Amygdala (tissue), 56 donors: ENCODE measurements at places on chromosomes 2 and 18.

- no peak for DNase-seq
Observed at GRCh38 chr2:119871725-119872124, 112.0 kb downstream of the PTPN4 start.

GRCh38 chr2:162116352-162116751 is 35.7 kb downstream of the GCG start:
- DNase-seq: no peak

DNA sequence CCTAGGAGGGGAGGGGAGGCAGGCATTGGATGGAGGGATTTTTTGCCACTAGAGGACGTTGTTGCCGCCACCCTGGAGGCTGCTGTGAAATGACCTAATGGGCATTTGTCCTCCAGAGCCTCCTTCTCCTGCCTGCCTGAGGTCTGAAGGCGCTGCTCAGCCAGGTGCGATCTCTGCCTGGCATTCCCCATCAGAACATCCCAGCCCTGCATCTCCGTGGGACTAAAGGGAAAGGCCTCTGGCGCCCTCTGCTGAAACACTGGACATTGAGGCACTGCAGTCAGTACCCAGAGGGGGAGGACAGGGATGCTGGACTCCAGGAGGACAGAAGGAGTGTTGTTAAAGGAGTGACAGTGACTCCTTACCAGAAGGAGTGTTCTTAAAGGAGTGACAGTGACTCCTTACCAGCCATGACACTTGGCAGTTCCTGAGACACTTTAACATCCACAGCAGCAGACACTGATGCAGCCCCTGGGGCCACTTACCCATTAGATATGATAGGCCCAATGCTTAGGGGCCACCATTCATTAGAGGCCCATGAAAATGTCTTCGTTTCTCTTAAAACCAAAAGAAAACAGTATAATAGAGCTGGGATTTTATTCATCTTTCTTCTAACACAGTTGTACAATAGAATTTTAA is 17.0 kb downstream of the THNSL2 start:
- DNase-seq: peak; percentile 29

DNA sequence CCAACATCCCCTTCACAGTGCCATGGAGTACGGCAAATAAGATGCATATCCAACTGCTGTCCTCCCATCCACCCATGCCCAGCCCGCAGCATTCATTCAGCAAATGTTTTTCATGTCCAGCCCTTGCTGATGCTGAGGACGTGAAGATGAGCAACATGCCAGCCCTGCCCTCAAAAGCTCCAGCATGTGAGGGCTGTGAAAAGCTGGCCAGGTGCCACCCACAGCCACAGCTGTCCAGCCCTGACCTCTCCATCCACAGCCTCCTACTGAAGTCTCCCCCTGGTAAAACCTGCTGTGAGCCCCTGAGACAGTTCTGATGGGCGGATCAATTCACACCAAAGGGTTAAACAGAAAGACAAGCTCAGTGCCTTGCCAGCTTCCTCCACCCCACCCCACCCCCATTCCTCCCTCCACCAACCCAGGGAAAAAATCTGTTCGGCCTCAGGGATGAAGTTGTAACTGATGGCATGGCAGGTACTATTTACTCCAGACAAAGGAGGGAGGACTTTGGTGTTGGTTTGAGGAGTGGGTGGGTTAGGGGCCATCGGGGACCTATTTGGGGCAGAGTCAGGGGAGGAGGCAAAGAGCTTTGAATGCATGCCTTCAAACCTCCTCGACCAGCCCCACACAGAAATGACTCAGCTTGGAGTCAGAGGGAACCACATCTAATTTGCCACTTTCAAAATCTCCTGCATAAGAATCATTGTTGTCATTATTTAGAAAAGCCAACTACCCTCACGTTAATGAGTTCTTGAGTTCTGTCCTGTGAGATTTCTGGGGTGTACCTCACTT is 4.3 kb downstream of the ZBTB7C start:
- DNase-seq: no peak

- DNase-seq: peak; percentile 37
Observed at GRCh38 chr2:109285244-109285651, 156.2 kb downstream of the SH3RF3 start.

- DNase-seq: no peak
Observed at GRCh38 chr2:240796543-240797499, 23.2 kb downstream of the KIF1A start.

DNA sequence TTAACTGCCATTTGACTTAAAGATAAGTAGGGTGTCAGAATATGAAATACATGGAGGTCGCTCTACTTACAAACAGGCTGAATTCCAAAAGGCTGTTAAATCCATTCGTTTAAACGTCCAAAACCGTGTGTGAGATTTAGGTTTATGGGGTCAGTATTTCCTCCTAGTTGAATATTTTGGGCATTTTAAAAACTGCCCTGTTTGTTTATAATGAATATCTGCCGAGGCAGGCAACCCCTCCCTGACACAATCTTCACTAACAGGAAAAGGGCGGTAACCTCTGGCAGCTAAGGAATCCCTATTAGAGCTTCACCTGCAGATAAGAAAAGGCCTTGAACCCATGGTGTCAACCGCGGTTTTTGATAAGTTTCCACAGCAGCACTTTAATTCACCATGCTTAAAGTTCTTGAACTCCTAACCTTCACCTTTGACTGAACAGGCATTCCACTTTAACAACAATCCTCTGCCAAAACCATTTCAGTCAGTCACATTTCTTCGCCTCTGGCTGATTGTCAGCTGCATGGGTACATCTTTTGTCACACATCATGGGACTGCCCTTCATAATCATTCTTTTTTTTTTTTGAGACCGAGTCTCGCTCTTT is 17.8 kb downstream of the TRAK2 start:
- DNase-seq: no peak

DNA sequence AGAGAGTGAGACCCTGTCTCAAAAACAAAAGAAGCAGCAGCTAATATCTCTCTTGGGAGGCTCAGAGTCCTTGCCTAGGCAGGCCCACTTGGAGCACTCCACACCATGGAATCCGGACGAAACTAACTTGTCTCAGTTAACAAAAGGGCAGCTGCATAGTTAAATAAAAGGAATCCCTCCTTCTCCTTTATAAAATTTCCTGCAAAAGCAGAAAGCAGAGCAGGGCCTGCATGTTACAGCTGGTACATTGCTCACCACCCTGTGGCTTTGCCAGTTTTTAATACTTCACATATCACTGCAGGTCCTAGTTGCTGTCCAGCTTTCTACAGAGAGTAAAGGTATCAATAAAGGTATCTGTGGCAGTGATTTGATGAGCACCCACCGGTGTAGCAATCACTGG is 93.6 kb downstream of the ASAP2 start:
- no peak for DNase-seq

- DNase-seq: no peak
Observed at GRCh38 chr2:70603066-70603465, 49.4 kb upstream of the TGFA start.

DNA sequence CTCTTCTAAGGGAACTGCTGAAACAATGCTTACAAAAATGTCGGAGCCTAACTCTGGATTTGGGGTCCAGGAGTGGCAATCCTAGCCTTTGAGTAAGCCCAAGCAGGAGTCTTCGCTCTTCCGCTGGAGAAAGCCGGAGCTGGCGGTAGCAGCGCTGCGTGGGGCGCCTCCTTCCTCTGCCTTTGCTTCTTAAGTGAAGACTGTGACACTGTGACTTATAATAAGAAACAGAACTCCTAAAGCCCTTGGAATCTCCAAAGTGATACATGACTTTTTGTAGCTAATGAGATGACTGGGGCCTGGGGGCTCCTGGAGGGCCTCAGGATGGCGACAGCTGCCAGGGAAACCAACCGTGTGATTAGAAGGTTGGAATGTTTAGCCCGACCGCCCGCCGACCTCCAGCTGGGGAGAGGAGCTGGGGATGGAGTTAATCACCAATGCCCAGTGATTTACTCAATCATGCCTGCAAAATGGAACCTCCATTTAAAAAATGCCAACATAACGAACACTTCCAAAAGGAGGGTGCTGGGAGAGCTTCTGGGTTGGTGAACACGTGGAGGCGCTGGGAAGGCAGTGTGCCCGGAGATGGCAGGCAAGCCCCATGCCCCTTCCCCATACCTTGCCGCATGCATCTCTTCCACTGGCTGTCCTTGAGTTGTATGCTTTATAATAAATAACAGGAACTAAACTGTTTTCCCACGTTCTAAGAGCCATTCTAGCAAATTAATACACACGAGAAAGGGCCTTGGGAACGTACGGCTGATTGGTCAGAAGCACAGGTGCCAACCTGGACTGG is 29.0 kb upstream of the MAL start:
- DNase-seq: no peak

DNA sequence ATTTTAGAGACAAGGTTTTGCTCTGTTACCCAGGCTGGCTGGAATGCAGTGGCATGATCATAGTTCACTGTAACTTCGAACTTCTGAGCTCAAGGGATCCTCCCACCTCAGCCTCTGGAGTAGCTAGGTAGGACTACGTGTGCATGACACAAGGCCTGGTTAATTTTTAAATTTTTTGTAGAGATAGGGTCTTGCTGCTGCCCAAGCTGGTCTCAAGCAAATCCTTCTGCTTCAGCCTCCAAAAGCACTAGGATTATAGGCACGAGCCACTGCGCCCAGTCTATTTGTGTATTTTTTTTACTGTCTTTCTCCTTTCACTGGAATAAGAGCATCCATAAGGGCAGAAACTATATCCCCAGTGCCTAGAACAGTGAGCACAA is 89.3 kb downstream of the PLEKHM3 start:
- DNase-seq: no peak

GRCh38 chr18:2902327-2902726 is 55.5 kb downstream of the EMILIN2 start:
- no peak for DNase-seq

- DNase-seq: no peak
Observed at GRCh38 chr18:24630346-24630880, 170.0 kb downstream of the HRH4 start.

DNA sequence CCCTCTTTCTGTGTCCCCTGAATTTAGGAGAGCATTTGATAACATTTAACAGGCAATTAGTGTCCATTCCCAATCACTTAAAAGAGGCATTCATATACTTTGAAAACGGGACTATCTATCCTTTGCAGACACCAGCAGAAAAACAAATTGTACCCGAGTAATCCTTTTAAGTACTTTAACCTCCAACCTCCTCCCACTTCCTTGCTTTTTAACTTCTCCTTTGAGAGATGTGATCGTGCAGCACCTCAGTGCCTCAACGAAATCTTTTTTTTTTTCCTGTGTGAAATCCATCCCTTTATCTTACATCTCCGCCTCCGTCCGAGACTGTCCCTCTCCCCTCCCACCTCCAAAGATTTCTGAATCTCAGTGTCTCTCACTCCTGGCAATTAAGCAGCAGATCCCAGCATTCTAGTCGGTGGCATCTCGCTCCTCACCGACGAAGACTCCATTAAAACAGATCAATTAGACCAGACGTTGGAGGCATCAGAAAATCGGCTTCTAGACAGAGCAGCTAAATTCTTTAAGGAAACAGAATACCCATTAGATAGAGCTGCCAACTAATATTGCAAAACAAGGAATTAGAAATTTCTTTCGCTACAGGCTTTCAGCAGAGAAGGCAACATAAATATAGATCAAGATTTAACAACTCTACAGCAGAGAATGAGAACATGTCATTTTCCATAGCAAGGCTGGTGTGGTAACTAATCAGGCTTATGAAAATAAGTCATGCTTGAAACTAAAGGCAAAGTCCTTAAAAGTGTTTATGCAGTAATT is 1.9 kb upstream of the TMEFF2 start:
- DNase-seq: peak; percentile 11
